Glutamatergic neuron (in vitro differentiated cells): ENCODE measurements at places on chromosomes 1 and 21. TPM values are rescaled to one million over a fixed set of nuclear protein-coding genes. Genes with fewer than 3 reads are reported as not detected.

DNA sequence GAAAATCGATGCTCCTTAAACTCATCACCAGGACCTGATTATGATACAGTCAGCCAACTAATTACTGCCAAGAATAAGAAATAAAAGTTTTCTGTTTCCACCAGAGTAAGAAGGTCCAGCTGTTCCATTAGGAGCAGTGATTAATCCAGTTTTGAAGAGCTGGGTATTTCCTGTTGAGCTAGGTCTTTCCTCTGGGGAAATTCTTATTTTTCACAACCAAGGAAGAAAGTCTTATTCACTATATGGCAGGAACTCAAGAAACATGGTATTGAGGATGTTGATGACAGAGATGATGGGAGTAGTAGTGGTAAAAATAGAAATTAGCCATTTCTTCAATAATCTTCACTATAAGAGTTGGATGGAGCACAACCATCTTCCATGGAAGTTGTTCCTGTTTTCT lies 374.6 kb upstream of the RUNX1 start:
- DNase-seq = no peak

- DNase-seq = no peak
Measured at GRCh38 chr21:34797921-34798535, 129.2 kb downstream of the CLIC6 start.

GRCh38 chr21:17921579-17922530 lies 102.7 kb upstream of the C21orf91 start:
- no peak for DNase-seq

DNA sequence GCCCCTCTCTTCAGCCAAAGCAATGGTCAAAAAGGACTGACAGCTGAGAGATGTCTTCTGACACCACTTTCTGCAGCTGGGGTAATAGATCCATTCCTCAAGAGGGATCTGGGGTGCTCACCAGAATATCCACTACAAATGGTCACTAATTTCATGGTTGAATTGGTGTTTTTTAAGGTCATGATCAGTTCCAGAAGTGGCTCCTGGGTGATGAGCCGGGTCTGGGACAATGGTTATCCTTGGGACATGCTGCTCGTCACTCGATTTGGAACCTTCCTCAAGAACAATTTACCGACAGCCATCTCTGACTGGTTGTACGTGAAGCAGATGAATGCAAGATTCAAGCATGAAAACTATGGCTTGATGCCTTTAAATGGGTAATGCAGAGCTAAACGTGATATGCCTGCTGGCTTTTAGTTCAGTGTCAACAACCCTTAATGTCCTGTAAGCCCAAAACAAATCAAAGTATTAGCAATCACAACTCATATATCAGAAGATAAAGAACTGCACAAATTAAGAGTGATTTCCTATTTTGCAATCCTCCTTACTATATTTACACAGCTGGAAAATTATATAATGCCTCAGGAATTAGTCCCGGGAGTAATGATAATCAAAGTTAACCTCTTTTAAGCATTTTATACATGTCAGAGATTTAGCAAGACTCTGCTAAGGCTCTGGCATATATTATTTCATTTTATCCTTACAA lies 20.1 kb downstream of the FMO3 start:
- no peak for DNase-seq

DNA sequence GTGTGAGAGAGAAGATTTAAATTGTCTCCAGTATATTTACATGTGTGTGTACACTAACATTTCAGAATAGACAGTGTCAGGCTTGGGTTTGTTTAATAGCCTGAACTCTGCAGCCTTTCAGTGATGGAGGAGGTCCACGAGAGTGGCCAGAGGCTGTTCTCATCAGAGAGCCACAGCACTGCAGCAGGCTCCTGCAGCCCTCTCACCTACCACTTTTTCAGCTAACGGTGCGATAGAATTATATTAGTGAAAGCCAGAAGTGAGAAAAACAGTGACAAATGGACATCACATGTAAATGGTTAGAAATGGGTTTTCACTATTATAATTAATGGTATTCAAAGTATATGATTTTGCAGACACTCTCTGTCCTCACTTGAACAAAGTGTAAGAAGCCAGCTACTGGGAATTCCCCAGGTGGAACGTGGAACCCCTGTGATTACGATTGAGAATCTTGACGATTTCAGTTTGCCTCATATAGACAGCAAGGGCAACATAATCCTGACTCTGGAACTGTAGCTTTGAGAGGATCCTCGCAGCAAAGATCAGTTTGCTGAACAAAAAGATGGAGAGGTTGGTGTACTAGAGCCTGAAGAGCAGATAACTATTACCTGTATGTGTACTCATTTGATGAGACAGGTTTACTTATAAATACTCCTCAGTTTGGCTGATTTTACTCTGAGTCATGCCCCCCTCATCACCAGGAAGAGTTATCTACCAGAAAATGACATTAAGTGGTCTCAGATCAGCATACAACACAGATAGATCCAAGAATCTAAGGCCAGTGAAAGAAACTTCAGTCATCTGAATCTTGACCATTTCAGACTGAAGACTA lies 31.4 kb downstream of the IFI16 start:
- DNase-seq = no peak

GRCh38 chr1:168206111-168206510 lies 19.7 kb upstream of the SFT2D2 start:
- no peak for DNase-seq

- no peak for DNase-seq
Measured at GRCh38 chr1:3130268-3130667, 61.3 kb downstream of the PRDM16 start.

GRCh38 chr1:23845163-23845562 lies 19.9 kb upstream of the HMGCL start:
- DNase-seq = no peak

DNA sequence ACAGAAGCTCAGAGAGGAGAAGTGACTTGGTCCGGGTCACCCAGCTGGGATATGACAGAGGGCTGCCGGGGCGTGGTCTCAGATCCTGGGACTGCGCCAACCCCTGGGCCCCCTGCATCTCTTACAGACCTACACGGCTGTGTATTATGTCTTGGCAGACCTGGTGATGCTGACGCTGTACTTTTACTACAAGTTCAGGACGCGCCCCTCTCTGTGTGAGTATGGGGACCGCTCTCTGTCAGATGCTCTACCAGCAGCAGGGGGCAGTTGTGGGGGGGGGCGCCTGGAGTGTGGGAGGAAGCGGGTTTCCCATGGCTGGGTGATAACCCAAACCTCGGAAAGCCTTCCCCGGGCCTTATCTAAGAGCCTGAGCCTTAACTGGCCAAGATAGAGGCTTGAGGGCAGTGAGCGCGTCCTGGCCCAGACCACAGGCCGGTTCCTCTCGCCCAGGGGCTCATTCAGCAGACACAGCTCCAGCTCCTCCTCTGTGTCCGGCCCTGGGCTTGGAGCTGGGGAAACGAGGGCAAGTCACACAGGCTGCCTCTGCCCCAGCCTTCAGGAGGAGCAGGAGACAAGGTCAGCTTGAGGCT lies 13.3 kb downstream of the SLC66A1 start:
- DNase-seq = no peak

- no peak for DNase-seq
Measured at GRCh38 chr1:201329801-201330200, 46.5 kb downstream of the PKP1 start.

GRCh38 chr21:33414926-33415325 lies 11.7 kb downstream of the IFNGR2 start:
- no peak for DNase-seq

DNA sequence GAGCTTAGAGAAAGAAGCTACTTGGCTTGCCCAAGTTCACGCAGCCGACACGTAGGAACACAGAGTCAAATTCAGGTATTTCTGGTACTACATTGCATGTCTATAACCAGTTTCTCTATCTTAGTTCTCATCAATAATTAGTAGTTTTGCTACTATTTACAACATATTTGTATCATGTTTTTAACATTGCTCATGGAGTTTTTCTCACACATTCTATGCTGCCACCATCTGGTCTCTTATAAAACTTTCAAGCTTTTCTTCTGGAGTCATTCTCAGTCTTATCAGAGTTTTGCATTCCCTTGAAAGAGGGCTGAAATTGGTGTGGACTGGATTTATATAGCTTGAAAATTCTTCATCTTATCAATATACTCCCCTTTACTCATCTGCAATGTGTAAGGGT lies 118.8 kb upstream of the PALMD start:
- no peak for DNase-seq

- peak; percentile 38 for DNase-seq
Measured at GRCh38 chr1:6391951-6392808, 1.4 kb downstream of the ACOT7 start.

DNA sequence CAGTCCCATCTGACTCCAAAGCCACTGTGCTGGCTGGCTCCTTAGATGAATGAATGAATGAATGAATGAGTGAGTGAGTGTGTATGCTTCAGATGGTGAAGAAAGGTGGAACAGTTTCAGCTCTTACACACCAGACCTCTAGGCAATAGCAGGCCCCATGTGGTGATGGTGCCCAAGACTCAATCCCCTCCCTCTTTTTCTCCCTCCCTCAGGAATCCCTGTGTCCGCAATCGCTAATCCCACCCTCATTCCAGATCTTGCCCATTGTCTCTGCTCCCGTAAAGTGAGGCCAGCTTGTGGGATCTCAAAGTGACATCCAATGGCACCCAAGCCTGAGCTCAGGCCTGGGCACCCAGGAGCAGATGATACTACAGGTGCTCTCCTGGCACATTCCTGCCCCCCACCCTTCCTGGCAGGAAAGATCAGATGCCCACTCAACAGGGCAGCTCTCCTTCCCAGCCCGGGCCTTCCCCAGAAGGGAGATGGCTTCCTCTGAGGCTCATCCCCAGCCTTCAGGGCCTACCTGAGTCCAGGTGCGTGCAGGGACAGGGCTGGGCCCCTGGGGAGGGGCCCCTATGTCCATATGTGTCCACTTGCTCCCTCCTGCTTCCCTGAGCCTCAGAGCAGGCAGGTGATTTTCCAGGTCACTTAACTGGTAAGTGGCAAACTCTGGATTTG lies 106.4 kb downstream of the HMGB4 start:
- DNase-seq = no peak

GRCh38 chr1:58287894-58288623 lies 258.5 kb downstream of the OMA1 start:
- DNase-seq = no peak

GRCh38 chr1:228339059-228339704 lies 67.5 kb downstream of the TRIM11 start:
- DNase-seq = no peak

GRCh38 chr1:211928290-211928801 lies 97.8 kb upstream of the LPGAT1 start:
- DNase-seq = no peak

DNA sequence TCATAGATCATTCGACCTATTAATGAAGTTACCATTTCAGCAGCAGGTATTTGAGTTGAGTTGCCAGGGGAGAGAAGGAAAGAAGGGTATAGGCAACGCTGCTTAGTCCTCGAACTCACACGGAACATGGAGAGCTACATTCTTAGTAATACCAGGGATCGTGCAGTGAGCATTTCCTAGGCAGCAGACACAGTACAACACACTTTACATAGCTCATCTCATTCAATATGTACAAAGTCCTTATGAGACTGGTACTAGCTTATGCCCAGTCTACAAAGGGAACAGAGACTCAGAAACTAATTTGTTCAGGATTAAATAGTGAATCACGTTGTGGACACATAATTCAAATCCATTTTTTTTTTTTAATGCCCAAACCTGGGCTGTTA lies 25.6 kb downstream of the IRF2BP2 start:
- DNase-seq = no peak

GRCh38 chr1:175717610-175718540 lies 25.5 kb downstream of the TNR start:
- no peak for DNase-seq

- no peak for DNase-seq
Measured at GRCh38 chr1:61083807-61084440, 1.6 kb downstream of the NFIA start.

The PRAMEF27 gene
- total RNA-seq = not detected

The FAM167B gene
- total RNA-seq = 2.5 TPM

The MROH9 gene
- total RNA-seq = not detected

The C21orf58 gene
- total RNA-seq = 9.7 TPM

The SELP gene
- total RNA-seq = not detected
